Activated B cell treated with CpG ODN at 0.5 μM for 24 hours (primary cell): ENCODE measurements at places on chromosomes 5 and 9. TPM values are rescaled to one million over a fixed set of nuclear protein-coding genes. Genes with fewer than 3 reads are reported as not detected.

ADGRV1 gene
- 0.13 TPM in 1 of 2 replicates, not detected in the other for total RNA-seq

OSMR gene
- 0.04 TPM in 1 of 2 replicates, not detected in the other for total RNA-seq

CMYA5 gene
- 0.11 and 0.17 TPM in 2 replicates for total RNA-seq

FGFR4 gene
- total RNA-seq: 1.5 and 3.0 TPM in 2 replicates

FAM151B gene
- 0.47 TPM in 1 of 2 replicates, not detected in the other for total RNA-seq

FOXD4 gene
- 0.55 and 0.61 TPM in 2 replicates for total RNA-seq

PCSK5 gene
- total RNA-seq: not detected in 2 replicates
